ENCODE measurements at places on chromosomes 6 and 20. TPM values are rescaled to one million over a fixed set of nuclear protein-coding genes. Genes with fewer than 3 reads are reported as not detected.
A peak's percentile ranks its signal among the peaks of the same experiment; 100 is the strongest.

GRCh38 chr6:70180183-70180900 is 122.5 kb downstream of the COL9A1 start:
- DNase-seq, result no peak

DNA sequence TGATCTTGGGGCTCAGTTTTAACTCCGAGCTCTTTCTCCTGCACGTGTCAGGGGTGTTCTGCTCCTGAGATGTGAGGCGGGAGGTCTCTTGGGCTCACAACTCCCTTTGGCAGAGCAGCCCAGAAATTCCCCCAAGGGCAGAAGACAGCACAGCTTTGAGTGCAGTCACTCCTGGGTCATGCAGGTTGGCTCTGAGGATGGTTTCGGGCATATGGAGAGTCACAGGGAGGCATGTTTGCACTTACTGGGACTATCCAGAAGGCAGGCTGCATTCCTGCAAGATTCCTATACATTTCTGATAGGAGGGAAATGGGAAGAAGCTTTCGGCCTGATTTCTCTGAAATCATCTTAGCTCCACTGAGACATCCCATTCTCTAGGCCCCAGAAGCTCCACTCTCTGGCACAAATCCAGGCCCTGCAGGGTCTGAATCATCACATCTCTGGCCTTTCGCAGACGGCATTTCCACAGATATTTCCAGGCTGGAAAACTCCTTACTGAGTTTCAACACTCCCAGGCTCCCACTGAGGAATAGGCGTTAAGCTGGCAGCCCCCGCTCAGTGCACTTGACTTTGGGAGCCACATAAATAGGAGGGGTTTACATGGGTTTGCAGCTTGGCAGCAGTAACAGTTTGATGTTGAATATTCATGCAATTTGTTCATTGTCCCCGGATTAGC is 39.7 kb downstream of the AGPAT4 start:
- DNase-seq, result peak; percentile 19

DNA sequence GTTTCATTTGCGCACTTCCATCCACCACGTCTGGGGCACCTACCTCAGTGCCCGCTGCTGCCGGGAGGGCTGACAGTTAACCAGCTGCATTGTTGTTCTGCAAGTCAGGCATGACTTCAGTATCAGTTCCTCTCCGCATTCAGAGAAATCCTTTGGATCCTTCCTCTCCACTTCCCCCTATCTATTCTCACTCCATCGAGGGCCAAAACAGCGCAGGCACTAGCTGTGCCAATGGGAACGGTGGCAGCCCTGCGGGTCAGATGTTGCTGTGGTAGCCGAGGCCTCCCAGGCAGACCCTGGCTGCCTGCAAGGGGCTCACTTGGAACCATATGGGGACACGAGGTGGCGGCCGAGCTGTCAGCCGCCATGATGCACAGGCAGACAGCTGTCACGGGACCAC is 64.2 kb upstream of the INSM1 start:
- DNase-seq, result peak; percentile 7

DNA sequence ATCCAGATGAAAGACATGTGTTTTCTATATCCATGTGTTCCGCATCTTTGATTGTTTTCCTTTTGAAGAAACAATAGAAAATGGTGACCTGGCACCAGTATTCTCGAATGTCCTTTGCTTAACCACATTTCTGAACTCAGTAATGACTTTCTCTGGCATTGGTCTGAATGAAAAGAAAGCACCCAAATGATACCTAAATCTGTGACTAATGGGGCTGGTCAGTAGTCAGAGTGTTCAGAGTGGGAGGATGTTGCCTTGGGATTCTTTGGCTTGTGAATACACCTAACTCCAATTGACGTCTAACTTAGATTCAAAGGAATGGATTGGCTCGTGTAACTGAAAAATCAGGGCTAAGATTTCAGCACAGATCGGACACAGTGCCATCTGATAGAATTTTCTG is 27.1 kb downstream of the PARD6B start:
- DNase-seq, result no peak

- DNase-seq, result peak; percentile 25
These were observed 259.4 kb downstream of the GJA1 start for GRCh38 chr6:121694801-121695251.

The RAET1G gene
- total RNA-seq, result not detected

- DNase-seq, result no peak
These were observed 3.4 kb upstream of the ANGPT4 start for GRCh38 chr20:919491-919916.

- DNase-seq, result no peak
These were observed 342.4 kb upstream of the PLCB4 start for GRCh38 chr20:8726460-8726859.

- DNase-seq, result no peak
These were observed 25.0 kb downstream of the KIF3B start for GRCh38 chr20:32302507-32302872.

GRCh38 chr6:158718461-158719046 is 68.7 kb downstream of the SYTL3 start:
- DNase-seq, result peak; percentile 50

DNA sequence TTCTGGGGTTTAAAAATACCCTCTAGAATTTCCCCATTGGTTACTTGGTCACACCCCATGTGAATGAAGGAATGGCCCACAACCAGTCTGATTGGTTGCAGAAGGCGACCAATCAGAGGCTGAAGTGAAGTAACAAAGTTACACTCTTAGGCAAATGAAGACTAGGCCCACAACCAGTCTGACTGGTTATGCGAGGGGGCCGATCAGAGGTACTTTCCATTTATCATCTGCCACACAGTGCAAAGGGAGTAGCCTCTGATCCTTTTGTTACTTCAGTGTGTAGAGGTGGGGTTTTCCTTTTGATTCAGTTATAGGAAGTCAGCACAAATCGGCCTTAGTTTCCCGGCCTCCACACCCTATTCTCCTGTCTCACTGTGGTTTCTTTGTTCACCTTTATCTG is 61.2 kb upstream of the SGK1 start:
- peak; percentile 63 for DNase-seq

DNA sequence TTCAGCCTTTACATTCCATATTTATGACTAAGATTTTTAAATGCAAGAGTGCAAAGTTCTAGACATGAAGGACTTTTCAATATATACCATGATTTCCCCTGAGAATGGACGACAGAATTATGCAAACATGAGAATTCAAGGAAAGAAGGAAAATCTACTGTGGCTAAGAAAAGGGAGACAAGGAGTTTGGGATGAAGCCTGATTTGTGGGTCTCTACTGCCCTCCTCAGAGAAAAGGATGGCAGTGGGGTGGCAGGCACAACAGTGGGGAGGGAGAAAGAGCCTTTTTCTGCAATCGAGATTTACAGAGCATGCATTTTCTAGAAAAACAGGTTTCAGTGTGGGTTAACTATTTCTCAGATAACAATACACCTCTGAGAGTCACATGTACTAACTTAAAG is 466.9 kb upstream of the NRSN1 start:
- no peak for DNase-seq

- DNase-seq, result no peak
These were observed 28.4 kb upstream of the MAFB start for GRCh38 chr20:40717343-40717865.

DNA sequence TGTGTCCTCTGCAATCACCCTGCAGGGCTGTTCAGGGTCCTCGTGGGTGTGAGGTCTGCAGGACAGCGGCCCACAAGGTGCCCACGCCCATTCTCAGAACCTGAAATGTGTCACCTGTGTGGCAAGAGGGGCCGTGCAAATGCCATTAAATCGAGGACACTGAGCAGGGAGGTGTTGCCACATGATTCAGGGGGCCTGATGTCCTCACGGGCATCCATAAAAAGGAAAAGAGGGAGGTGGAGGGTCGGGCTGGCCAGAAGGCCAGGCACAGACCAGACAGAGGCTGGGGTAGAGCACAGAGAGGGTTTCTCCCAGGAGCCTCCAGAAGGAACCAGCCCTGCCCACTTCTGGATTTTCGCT is 239.6 kb downstream of the ERMARD start:
- DNase-seq, result no peak

GRCh38 chr6:57029213-57029612 is 17.3 kb upstream of the KIAA1586 start:
- DNase-seq, result no peak

The C2 gene
- total RNA-seq, result 5.9 TPM

- peak; percentile 78 for DNase-seq
These were observed 9.7 kb upstream of the ATXN1 start for GRCh38 chr6:16770701-16771569.

- no peak for DNase-seq
These were observed 99.5 kb upstream of the SIRPG start for GRCh38 chr20:1757072-1757471.

GRCh38 chr6:142357879-142358278 is 56.1 kb downstream of the ADGRG6 start:
- no peak for DNase-seq

The CCN6 gene
- not detected for total RNA-seq

DNA sequence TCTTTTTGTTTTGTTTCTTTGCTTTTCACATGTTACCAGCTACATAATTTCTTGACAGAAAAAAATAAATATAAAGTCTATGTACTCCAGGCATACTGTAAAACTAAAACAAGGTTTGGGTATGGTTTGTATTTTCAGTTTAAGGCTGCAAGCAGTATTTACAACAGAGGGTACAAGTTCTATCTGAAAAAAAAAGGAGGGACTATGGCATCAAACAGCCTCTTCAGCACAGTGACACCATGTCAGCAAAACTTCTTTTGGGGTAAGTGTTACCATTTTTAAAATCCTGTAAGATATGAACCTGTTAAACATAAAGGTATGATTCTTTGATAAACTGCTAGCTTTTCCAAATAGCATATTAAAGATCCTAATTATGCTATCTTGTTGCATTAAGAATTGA is 393 bp downstream of the RUNX2 start:
- DNase-seq, result no peak

The EZR gene
- total RNA-seq, result 221 TPM

The PPP2R5D gene
- 26.6 TPM for total RNA-seq

DNA sequence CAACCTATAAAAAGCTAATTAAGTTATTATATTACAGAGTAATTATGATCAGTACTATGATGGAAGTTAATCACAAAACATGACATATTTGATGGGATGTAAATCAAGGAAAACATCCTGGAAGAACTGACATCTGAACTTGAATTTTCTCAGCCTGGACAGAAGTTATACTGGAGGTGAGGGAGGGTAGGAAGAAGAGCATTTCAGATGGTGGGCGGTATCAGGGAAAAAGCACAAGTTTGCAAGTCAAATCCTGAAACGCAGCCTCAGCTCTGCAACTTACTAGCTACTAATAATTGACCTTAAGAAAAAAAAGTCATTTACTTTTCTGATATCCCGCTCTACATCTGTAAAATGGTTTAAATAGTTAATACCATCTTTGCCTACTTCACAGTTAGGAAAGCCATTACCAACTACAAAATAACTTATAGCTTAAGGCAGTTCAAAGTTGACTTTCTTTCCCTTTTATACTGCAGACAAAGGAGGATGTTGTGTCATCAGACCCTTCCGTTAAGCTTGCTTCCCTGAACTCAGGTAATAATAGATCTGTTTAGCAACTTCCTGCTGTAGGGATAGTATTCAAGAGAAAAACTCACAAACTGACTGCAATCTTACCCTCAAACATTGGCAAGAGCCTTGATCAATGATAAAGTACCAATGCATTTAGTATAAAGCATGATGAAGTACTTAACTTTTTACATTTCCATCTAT is 21.0 kb downstream of the NOL7 start:
- DNase-seq, result no peak

- DNase-seq, result no peak
These were observed 60.3 kb downstream of the RSPO3 start for GRCh38 chr6:127178746-127179145.

DNA sequence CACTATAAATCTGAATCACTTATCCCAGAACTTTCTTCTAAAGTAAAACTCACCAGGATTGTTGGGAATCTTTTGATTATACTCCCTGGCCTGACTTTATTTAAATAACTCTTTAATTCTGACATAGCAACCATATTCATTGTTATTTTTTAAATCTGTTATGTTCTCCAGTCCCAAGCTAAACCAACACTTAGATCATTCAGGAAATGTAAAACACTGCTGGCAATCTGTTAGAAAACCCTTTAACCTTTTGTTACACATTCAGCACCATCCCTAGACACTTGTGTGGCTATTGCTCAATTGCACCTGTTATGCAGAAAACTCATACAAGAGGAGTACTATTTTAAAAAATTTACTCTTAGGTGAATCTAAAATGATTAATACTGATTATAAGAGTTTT is 101.8 kb upstream of the NHSL1 start:
- DNase-seq, result no peak
